ENCODE measurements at places on chromosomes 12 and 14.

DNA sequence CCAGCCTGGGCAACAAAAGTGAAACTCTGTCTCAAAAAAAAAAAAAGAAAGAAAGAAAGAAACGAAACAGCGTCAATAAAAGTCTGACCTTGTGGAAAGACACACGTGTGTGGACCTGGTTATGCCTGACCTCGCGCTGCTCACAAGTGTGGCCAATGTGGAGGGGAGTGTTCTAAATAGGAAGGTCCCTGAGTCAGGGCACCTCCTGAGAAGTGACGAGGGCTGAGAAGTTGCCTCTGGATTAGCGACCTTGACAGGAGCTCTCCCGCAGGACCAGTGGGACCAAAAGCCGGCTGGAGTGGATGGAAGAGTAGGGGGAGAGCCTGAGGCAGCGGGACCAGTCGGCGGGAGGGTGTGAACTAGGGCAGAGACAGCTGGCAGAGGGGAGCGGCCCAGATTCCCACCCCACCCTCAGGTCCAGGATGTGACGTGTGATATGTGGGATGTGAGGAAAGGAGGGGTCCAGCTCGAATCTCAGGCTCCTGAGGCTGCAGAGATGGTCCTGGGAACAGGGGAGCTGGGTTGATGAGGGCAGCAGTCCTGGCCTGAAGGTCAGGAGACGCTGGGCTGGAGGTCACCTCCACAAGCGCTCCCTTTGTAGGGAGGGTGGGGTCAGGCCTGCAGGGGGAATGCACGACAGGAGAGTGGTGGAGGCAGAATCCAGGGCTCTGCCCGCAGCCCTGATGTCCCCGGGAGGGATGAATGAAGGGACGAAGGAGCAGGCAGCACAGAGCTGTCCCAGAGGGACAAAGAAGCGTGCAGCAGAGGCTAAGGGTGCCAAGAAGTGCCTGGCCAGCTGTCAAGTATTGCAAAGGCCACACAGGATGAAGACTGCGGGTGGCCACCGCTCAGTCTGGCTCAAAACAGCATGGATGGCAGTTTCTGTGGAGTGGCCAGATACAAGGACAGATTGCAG lies 24.8 kb upstream of the GPR68 start:
- DNase-seq, result no peak

DNA sequence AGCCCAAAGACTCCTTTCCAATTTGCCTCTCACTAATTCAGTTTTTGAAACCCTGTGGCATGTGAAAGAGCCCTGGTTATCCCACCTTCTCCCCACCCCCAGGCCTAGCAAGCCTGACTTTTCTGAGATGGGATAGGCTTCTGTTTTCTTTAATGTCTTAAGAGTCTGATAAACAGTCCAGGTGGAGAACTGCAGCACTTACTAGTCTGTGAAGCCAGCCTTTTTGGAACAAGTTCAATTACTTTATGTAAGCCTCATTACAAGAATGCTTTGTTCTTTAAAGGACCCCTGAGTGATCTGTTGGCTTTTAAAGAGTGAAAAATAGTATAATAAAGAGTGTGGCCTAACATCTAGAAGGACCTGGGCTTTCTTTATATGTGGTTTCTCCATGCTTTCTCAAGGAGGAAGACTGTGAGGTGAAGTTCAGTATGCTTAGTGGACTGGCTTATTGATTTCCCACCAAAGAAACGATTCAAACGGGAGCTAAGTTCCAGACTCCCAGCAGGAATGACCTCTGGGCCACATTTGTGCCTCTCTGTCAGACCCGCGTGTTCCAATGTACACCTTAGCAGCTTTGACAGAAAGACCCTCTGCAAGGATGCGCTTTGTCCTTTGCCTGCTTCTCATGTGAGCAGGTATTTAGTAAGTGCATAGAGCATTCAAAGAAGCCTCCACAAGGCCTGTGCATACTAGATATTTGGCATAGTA lies 129.5 kb downstream of the DAAM1 start:
- DNase-seq, result no peak

GRCh38 chr12:56208006-56208405 lies 13.7 kb downstream of the RNF41 start:
- no peak for DNase-seq

DNA sequence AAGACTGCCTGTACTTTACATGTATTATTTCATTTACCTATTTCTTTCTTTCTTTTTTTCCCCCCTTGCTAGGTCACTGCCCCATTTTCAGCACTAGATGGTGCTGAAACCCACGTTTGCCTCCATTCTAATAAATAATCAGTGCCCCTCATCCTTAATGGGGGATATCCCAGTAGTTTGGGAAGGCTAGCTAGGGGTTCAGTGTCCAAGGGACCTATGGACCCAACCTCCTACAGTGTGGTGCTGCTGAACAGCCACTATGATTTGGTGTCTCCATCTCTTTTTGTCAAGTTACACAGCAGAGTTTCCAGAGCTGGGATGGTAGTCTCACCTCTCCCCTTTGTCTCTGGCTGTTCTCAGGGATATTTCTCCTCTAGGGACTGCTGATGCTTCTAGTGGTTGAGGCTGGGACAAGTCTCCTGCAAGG lies 6.5 kb upstream of the HCFC2 start:
- DNase-seq, result no peak

GRCh38 chr12:17507336-17507735 lies 582.7 kb downstream of the RERGL start:
- no peak for DNase-seq

All from NCI-H2081 treated with DMSO at 0.1 percent for 48 hours (cell line).